ENCODE measurements at places on chromosomes 4 and X.
A peak's percentile ranks its signal among the peaks of the same experiment; 100 is the strongest.

GRCh38 chr4:140239311-140239710 is 85.3 kb upstream of the MAML3 start:
- DNase-seq: no peak

- DNase-seq: no peak
Measured at GRCh38 chr4:83417566-83417965, 38.1 kb downstream of the HELQ start.

- DNase-seq: no peak
Measured at GRCh38 chrX:39194673-39195072, 393.4 kb downstream of the MID1IP1 start.

DNA sequence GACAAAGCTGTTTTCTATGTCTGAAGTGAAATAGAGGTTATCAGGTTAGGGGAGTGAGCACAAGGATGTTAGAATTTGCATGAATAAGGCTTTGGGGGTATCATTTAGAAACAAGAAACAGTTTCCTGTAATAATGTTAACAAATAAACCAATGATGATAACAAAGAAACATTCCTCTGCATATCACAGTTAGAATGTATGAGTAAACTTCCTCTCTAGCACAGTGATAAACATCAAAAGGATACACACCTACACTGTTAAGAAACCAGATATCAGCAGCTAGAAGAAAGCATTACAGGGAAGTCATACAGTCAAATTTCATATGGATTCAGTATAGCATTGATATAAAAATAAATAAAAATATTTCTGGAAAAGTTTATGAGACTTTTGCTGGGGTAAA is 340.0 kb upstream of the MAGEB16 start:
- no peak for DNase-seq

DNA sequence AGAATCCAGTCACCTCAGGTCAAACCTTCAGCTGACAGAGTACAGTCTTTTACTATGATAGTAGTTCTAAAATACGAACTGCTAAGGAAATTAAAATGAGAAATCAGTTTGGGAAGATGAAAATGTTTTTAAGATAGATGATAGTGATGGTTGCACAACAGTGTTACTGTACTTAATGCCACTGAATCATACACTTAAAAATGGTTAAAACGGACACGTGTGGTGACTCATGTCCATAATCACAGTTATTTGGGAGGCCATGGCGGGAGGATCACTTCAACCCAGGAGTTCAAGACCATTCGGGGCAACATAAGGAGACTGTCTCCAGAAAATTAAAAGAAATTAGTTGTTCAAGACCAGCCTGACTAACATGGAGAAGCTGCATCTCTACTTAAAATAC is 41.4 kb downstream of the ABHD18 start:
- no peak for DNase-seq

- DNase-seq: no peak
Measured at GRCh38 chrX:40041915-40042314, 55.8 kb downstream of the BCOR start.

DNA sequence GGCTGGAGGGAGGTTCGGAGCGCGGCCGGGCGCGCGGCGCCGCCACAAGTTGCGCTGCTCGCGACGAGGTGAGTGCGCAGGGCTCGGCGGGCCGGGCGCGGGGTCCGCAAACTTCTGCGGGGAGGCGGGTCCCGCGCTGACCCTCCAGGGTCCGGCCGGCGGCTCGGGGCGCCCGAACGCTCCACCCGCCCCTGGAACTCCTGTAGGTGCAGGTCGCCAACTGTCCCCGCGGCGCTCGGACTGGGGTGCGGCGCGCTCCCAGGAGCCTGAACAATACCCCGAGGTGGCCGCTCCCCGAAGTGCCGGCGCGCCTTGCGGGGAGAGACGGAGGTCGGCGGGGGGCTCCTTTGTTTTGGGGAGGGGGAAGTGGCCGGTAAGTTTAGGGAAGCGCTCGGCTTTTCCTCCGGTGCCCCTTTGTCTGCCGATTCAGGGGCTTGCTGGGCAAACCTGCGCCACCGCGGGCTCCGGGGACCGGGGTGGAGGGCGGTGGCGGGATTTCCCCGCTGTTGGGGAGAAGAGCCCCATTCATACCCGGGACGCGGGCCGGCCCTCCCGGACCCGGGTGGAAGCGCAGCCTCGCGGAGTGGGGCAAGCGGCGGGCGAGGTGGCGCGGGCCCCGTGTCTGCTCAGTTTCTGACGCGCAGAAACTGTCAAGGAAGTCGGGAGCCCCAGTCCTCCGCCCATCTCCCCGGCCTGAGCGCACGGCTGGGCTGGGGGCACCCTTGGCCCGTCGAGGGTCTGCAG is 694 bp downstream of the TBL1X start:
- DNase-seq: peak; percentile 20

DNA sequence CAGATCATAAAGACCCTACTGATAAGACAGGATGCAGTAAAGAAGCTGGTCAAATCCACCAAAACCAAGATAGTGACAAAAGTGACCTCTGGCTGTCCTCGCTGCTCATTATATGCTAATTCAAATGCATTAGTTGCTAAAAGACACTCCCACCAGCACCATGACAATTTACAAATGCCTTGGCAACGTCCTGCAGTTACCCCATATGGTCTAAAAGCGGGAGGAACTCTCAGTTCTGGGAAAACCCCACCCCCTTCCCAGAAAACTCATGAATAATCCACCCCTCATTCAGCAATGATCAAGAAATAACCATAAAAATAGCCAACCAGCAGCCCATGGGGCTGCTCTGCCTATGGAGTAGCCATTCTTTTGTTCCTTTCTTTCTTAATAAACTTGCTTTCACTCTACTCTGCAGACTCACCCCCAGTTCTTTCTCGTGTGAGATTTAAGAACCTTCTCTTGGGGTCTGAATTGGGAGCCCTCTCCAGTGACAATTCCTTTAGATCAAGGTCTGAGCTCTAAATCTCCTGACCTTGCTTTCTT is 217.1 kb upstream of the STS start:
- DNase-seq: no peak

DNA sequence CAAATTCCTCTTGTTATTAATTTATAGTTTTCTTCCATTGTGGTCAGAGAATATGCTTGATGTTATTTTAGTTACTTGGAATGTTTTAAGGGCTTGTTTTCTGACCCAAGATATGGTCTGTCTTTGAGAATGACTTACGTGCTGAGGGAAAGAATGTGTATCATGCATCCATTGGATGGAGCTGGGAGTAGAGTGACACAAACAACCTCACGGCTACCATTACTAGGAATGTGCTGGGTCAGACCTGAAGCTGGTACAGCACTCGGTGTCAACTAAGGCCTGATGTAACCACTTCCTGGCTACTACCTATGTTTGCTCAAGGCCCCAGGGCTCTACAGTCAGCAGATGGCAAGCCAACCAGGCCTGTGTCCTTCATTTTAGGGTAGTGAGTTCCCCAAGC is 257.8 kb downstream of the FAT4 start:
- no peak for DNase-seq

DNA sequence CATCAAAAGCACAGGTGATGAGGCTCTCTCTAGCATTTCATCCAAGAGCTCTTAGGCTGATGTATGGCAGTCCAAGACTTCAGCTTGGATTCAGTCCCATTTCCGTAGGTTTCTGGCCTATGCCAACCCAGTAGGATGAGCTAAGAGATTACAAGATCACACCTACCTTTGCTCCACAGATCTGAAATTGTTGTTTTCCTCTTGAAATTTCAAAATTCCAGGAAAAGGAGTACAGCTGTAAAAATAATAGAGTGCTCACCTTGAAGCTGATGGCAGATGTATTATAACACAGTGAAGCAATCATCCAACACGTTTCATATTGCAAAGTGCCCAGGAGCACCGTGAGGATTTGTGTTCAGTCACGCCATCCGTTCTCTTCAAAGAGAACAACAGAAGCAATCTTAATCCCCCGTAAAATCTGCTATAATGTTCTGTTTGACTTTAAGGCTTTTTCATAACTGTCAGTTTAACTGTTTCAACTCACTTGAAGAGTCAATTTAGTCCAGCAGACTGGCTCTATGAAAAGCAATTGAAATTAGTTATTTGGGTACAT is 137.5 kb downstream of the CPE start:
- DNase-seq: no peak

GRCh38 chr4:108261026-108261425 is 92.3 kb upstream of the LEF1 start:
- no peak for DNase-seq

GRCh38 chrX:119565107-119565663 is at the start of gene STEEP1:
Gene STEEP1, minus strand, starts transcription at chrX:119565409. Its CDS starts 54 bp downstream, at chrX:119565355.
- peak; percentile 78 for DNase-seq

- DNase-seq: no peak
Measured at GRCh38 chr4:15293711-15294110, 134.1 kb upstream of the C1QTNF7 start.

Data from effector CD4-positive, alpha-beta T cell (primary cell).